ENCODE measurements at places on chromosomes 11 and 22.

DNA sequence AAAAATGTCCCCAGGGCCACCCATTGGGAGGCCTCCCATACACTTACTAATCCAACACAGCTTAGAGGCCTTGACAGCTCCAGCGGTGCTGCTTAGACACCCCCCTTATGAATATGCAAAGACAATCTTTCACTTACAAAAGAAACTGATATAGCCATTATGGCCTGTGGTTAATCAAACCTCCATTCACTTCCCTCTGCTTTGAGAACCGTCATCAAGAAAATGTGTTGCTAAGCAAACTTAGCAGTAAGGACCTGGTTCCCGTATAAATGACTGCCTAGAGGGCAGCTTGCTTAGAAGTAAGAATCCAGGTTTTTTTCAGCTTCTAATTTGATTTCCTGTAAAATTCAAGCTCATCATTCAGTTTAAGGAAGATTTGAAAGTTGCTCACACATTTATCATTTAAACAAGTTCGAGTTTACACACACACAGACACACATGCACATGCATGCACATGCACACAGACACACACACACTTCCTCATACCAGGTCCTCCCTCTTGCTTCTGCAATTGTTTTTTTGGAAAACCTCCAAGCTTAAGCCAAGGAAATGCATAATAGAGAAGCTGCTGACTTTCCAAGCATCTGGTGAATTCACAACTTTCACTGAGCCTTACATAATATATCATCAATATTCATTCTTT lies 137.7 kb upstream of the BLID start:
- no peak for DNase-seq

- peak; percentile 74 for DNase-seq
Observed at GRCh38 chr11:73184953-73185671, 33.0 kb upstream of the P2RY2 start.

GRCh38 chr11:19982774-19983495 lies 177.3 kb downstream of the DBX1 start:
- DNase-seq = no peak

DNA sequence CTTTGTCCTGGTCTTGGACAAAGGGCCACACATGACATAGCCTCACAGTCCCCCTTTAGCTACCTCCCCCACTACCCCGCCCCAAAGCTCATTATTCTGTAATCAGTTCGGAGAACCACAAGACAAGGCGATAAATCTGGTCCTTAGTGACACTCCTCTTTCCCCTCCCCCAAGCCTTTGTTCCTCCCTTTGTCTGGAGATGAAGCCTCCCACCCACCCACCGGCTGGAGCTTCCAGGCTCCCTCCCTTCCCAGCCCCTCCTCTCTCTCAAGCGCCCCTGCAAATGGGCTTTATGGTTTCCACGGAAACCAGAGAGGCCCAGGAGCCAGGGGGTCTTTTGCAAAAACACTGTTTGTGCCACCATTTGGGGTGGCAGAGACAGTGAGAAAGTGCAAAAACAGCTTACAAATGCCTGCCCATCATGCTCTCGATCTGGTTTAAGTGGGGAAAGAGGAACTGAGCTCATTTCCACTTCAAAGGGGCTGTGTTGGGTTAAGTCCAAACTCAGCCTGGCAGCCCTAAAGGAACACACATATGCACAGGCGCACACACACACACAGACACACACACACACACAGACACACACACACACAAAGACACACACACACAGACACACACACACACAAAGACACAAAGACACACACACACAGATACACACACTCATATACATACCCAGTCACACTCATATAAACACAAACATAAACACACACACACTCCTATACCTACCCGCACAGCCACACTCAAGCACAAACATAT lies 23.5 kb downstream of the APLNR start:
- peak; percentile 17 for DNase-seq

- DNase-seq = no peak
Observed at GRCh38 chr11:120611581-120611980, 100.0 kb downstream of the GRIK4 start.

DNA sequence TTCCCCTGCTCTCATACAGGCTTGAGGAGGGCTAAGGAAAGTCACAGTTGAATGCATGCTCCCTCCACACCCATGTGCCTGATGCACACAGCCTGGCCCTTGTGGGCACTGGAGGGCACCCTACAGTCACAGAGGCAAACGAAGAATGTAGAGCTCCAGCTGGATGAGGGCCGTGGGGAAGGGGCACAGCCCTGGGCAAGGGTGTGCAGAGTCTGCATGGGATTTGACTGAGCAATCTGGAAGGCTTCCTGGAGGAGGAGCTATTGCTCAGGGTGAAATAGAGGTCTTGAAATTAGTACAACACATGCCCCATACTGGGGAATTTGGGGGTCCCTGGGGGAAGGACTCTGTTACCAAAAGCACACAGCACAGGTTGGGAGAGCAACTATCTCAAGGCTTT lies 64.0 kb downstream of the KCNQ1 start:
- no peak for DNase-seq

- no peak for DNase-seq
Observed at GRCh38 chr11:120199613-120200012, 11.2 kb upstream of the OAF start.

DNA sequence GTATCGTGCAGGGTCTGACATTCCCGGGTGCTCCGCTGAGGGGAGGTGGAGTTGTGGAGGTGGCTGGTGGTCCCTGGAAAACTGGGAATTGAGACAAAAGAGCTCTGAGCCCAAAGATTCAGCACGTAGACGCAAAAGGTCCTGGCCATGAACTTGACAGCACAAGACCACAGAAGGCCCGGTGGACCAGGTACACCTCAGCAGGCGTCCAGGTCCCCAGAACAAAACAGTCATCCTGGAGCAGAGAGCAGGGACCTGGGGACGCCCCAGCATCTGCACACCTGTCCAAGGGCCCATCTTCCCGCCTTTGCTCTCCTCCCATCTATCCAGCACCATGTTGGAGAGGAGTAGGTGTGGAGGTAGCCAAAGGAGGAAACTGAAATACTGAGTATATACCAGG lies 13.8 kb upstream of the MB start:
- no peak for DNase-seq
